ENCODE measurements at places on chromosomes 2 and 18.
A peak's percentile ranks its signal among the peaks of the same experiment; 100 is the strongest.

DNA sequence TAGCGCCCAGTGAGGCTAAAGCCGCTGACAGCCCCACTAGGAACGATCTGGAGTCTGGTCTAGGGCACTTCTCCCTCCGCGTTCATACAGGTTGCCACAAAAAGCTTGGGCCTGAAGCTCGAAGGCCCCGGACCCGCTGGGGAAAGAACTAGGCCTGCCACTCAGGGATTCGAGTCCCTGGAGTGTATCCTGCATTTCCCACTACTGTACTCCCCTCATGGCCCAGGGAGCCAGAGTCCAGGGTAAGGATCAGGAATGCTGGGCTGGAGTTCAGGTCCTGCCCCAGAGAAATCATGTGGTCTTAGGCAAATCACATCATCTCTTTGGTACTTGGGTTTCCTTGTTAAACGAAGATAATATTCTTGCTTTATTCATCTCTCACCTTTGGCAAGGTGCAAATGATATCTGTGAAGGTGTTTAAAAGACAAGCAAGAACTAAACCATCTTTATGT, 1.4 kb upstream of the ZFP36L2 start:
- peak overlapping the region; percentile 84 for H3K4me3 ChIP-seq
- peaks cover 16% of the 10 kb centered on the region for H3K4me1 ChIP-seq
- H3K27me3 ChIP-seq = no peaks in the 10 kb centered on the region
- peak overlapping the region; percentile 90 for H3K27ac ChIP-seq
- H3K36me3 ChIP-seq = no peaks in the 10 kb centered on the region
- DNase-seq = no peak

- no peak overlapping the region for H3K4me3 ChIP-seq
- no peak overlapping the region for H3K27ac ChIP-seq
- DNase-seq = no peak
- no peaks in the 10 kb centered on the region for H3K27me3 ChIP-seq
Observed at GRCh38 chr2:48395658-48396057, 134.3 kb upstream of the STON1 start.

DNA sequence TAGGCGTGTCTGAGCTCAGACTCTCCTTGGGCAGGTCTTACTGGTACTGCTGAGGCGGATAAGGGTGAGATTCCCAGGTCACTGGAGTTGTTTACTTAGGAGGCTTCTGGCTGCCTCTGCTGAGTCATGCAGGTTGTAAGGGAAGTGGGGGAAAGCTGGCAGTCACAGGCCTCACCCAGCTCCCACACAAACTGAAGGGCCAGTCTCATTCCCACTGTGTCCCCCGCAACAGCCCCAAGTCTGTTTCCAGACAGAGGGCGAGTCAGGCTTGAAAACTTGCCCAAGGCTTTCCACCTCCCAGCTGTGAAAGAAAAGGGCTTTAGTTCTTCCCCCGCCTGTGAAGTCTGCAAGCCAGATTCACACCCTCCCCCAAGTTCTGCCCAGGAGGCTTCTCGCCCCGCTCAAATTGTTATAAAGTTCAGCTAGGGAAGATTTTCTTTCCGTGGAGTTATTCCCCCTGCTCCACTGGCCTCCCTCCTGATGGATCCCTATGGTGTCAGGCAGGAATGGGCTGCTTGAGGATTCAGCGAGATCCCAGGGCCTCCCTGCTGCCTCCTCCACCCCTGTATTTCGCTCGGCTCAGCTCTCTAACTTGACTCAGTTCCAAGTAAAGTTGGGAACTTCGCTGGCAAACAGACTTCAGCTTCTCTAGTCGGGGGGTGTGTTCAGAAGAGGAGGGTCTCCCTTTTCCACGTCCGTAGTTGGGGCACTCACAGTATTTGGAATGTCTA, 248.6 kb downstream of the NR4A2 start:
- H3K4me1 ChIP-seq = no peaks in the 10 kb centered on the region
- H3K27ac ChIP-seq = no peak overlapping the region
- H3K36me3 ChIP-seq = no peaks in the 10 kb centered on the region

DNA sequence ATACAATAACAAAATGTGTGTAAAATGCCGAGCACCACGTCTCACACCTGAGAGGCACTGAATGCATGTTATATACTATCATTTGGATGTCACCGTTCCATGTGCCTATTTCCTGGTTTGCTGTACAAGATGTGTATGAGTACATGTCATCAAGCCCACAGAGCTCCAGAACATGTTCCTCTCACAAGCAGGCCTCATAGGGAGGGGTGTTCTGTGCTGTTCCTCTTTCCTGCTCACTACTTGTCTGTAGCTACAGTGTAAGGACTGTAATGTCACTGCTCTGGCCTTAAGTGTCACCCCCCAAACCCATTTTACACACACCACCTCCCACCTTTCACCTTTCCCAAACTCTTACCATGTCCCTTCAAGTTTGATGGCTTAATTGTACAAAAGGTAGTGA, 1.8 kb downstream of the AFF3 start:
- H3K4me1 ChIP-seq = no peaks in the 10 kb centered on the region
- H3K36me3 ChIP-seq = no peaks in the 10 kb centered on the region
- H3K27ac ChIP-seq = no peak overlapping the region

DNA sequence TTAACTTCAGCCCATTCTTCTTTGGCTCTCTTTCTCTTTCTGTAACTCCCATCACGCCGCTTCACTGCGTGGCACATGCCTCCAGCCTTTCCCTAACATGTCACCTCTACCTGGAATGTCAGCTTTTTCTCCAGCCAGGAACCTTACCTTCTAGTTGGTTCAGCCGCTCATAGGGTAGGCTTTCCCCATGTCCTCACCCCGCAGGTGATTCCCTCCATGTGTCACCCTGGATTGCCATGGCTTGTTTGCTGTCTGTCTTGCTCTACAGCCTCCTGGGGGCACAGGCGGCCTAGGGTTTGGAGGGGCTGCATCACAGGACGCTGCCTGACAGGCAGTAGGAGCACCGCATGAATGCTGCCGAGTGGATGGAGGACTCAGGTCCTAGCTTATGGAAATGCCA, 39.2 kb downstream of the ARHGEF4 start:
- DNase-seq = no peak
- H3K27me3 ChIP-seq = no peaks in the 10 kb centered on the region
- no peaks in the 10 kb centered on the region for H3K4me1 ChIP-seq
- no peak overlapping the region for H3K27ac ChIP-seq

DNA sequence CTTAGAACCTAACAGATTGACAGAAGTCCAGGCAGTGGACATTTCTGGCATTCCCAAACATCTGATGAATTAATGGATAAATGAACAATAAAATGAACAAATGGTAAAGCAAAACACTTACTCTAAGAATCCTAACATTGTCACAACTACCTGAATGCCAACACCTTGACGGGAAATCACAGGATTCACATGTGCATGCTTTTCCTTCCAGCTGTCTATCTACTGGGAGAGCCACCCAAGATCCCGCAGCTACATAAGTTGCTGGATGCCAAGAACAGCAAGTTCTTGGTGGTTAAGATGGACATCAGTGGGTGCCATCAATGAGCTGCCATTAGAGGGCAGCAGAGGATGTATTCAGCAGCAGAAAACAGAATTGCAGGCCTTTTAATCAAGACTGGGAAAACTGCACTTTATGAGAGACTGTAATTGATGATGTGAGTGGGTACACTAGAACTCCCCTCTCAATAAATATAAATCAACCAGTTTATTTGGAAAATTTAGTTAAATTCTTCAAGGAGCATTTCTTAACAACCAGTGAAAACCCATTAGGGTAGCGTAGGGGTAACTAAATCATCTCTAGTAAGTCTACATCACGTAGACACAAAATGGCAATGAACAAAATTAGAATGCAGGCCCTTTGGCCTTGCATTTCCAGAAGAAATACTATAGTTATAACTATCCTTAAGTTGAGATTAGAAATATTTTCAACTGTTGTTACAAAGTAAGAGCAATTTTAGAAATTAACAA, 45.6 kb downstream of the SESTD1 start:
- no peaks in the 10 kb centered on the region for H3K27me3 ChIP-seq
- no peaks in the 10 kb centered on the region for H3K4me1 ChIP-seq
- DNase-seq = peak; percentile 72
- H3K27ac ChIP-seq = no peak overlapping the region
- no peaks in the 10 kb centered on the region for H3K36me3 ChIP-seq

- no peaks in the 10 kb centered on the region for H3K27me3 ChIP-seq
- DNase-seq = no peak
- no peaks in the 10 kb centered on the region for H3K4me1 ChIP-seq
- H3K27ac ChIP-seq = no peak overlapping the region
Observed at GRCh38 chr2:179170901-179171300, 93.7 kb downstream of the SESTD1 start.

GRCh38 chr2:216156822-216157221, 47.7 kb downstream of the XRCC5 start:
- H3K27me3 ChIP-seq = no peaks in the 10 kb centered on the region
- H3K36me3 ChIP-seq = no peaks in the 10 kb centered on the region
- no peak overlapping the region for H3K27ac ChIP-seq
- no peaks in the 10 kb centered on the region for H3K4me1 ChIP-seq
- DNase-seq = no peak

DNA sequence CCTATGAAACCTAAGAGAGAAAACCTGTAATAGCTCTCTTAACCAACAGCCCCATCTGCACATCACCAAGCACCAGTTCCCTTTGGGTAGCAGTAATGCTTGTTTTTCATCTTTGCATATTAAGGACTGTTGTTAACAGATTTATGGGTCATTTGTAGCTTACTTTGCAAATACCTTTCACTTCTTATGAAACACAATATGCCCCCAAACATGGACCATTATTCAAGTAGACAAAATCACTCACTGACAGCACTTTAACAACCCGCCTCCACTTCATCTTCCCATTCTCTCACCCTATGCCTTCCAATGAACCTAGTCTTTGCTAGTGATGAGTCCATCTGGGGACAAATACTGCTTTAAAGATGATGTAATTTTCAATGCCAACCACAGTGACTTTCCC, 64.4 kb downstream of the GFPT1 start:
- no peaks in the 10 kb centered on the region for H3K4me1 ChIP-seq
- H3K4me3 ChIP-seq = no peak overlapping the region
- no peak overlapping the region for H3K27ac ChIP-seq

- H3K36me3 ChIP-seq = no peaks in the 10 kb centered on the region
- H3K4me1 ChIP-seq = peaks cover 8% of the 10 kb centered on the region
- no peak overlapping the region for H3K4me3 ChIP-seq
- H3K27ac ChIP-seq = no peak overlapping the region
- DNase-seq = no peak
Observed at GRCh38 chr2:100194951-100195350, 52.6 kb upstream of the AFF3 start.

DNA sequence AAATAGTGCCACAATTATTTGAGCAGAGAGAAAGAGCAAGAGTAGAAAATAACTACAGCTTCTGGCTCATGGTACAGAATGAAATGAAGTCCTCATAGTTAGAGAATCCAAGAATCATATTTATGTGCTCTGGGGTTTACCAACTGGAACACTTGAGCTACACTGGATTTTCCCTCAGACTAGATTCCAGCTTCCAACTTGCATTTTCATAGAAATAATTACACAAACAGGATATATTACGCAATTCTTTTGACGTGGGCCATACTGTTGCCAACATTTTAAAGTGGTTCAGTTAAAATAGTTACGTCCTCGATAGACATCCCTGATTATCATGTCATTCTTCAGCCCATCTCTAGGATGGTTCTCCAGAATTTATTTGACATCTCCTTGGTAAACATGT, 129.2 kb downstream of the ETAA1 start:
- H3K27me3 ChIP-seq = no peaks in the 10 kb centered on the region
- no peaks in the 10 kb centered on the region for H3K4me1 ChIP-seq
- no peak overlapping the region for H3K27ac ChIP-seq

Data from ovary (tissue), 10 donors.